Suppressor macrophage treated with lipopolysaccharide for 1 hour (primary cell): ENCODE measurements at places on chromosomes 11 and 22.

DNA sequence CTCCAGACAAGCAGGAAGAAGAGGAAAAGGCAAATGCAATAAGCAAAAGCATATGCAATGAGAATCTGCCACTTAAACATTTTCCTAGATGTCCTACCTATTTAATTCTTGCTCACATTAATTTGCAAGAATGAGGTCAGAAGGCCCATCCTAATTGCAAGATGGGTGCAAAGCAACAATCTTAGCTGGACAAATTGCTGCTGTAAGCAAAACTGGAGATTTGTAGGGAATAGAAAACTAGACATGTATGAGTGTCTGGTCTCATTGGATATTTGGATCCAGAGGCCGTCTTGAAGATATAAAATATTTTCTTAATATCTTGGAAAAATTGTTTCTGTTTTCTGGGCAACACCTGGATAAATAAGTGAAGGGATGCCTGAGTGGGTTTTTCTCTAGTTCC is 150.1 kb upstream of the PGR start:
- DNase-seq: no peak

- DNase-seq: peak; percentile 41
These were observed 38.2 kb downstream of the ATXN10 start for GRCh38 chr22:45709866-45710265.

GRCh38 chr22:46914916-46915894 is 152.8 kb downstream of the TBC1D22A start:
- no peak for DNase-seq

- DNase-seq: no peak
These were observed 34.6 kb downstream of the ZNRF3 start for GRCh38 chr22:28917747-28918549.

DNA sequence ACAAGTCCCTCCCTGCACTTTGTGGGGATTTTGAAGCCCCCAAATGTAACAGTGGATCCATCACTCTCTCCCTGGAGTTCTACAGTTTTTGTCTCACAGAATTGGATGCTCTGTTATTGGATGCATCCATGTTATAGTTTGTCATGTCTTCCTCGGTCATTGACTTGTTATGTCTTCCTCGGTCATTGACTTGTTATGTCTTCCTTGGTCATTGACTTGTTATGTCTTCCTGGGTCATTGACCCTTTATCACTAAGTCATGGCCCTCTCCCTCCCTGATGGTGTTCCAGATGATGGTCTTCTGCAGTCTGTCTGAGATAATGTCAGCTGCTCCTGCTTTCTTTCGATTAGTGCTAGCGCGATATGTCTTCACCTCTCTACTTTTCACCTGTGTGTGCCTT is 981.5 kb downstream of the BRD1 start:
- DNase-seq: no peak

GRCh38 chr11:5611627-5612026 is 13.2 kb upstream of the TRIM34 start:
- no peak for DNase-seq

GRCh38 chr11:43948341-43949225 is 6.1 kb downstream of the C11orf96 start:
- no peak for DNase-seq

DNA sequence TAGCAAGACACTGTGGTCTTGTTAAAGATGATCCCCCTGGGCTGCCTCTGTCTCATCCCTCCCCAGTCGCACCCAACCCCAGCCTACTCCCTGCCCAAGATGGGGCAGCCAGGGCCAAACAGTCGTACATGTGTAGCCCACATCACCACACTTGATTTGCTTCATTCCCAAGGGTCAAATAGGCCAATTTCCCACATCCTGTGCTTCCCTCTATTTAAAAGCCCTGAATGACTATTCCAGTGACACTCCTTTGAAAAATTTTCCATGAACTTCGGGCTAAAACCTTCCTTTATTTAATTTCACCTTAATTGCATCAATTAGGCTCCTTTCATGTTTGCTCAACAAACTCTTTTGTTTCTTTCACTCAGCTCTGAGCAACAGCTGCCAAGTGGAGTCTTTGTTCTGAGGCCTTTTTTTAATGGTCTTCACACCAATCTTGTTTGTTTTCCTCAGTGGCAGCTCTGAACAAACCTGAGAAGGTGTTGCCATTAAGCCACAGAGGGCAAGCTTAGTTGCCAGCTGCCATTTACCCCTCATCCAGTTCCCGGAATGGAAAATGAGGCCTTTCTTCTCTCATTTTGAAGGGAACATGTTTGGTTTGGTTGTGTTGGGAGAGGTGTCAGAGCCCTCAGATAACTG is 126.9 kb downstream of the APIP start:
- DNase-seq: no peak

DNA sequence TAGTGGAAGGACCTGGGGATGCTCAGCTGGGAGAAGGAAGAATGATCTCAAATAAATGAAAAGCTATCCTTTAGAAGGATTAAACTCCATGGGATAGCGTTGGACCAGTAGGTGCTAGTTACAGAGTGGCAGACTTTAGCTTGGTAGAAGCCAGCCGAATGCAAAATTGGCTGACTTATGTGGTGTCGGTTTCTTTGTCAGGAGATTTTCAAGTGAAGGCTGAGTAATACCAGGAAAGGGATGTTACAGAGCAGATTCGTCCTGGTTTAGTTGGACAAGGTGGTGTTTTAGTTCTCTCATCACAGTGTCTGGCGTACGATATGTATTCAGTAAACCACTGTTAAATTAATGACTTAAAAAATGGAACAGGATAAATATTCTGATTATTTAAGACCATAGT is 26.0 kb downstream of the FDX1 start:
- no peak for DNase-seq

GRCh38 chr22:49753276-49753890 is 74.3 kb downstream of the BRD1 start:
- DNase-seq: no peak

DNA sequence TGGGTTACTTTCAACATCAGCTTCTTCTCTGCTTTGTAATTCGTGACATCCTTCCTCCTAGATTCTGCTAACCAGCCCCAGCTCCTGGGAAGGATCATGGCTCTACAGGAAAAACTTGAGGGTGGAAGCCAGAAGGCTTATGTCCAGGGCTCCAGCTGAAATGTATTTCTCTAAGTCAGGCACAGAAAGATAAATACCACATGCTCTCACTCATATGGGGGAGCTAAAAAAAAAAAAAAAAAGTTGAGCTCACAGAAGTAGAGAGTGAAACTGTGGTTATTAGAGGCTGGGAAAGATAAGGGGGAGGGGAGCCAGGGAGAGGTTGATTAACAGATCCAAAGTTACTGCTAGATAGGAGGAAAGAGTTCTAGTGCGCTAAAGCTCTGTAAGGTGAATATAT is 74.9 kb downstream of the DSCAML1 start:
- no peak for DNase-seq

- peak; percentile 13 for DNase-seq
These were observed 41.3 kb downstream of the XKR3 start for GRCh38 chr22:16783930-16784354.

DNA sequence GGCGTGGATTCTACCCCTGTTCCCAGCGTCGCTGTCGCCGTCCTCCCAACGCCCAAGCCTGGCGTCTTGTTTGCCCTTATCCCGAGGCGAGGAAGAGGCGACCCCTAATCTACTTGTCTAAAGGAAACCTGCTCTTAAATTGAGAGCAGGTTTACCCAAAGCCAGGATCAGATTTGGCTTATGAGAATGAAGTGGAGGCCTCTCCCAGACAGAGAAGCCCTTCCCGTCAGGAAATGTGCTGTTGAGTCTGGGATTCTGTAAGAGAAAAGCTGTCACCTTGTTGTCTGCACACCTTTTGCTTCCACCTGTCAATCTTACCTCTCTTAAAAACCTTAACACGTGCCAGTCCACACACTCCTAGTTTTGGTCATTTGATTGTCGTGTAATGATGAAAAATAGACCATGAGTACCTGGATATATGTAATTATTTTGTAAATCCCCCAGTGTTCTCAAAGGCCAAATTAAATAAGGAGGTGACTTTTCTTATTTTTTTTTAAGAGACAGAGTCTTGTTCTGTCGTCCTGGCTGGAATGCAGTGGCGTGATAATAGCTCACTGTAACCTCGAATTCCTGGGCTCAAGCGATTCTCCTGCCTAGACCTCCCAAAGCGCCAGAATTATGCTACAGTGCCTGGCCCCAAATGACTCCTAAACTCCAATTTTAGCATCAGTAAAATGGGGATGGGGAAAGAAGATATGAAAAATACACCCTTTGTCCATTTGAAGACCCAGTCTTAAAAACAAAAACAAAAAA is 627 bp downstream of the GTF2H1 start:
- DNase-seq: no peak

DNA sequence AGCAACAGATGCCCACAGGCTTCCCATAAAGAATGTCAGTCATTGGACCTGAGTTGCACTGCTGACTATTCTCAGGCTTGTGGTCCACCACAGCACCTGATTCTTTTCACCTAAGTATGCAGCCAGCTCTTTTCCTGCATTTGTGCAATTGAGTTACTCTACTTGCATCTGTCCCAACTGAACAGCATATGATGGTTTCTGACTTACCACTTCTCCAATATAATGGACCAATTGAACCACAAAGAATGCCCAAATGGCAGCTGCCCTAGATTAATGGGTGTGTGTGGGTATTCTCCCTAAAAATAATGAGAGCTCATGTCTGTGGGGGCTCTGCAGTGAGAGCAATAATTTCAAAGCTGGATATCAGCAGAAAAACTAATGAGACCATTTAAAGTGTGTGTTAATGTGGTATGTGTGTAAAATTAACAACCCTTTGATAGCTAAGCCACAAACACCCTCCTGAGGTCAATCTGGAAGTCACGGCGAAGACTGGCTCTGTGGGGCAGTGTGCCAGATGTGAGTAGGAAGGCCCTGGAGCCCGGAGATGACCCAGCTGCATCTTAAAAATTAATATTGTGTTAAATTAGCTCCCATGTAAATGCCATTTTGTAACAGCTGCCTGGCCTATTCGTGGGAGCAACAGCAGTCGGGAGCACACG is 43.8 kb downstream of the SC5D start:
- no peak for DNase-seq

- no peak for DNase-seq
These were observed 426.4 kb downstream of the CTTN start for GRCh38 chr11:70824605-70825245.

GRCh38 chr11:35347173-35347878 is 72.0 kb downstream of the SLC1A2 start:
- no peak for DNase-seq

DNA sequence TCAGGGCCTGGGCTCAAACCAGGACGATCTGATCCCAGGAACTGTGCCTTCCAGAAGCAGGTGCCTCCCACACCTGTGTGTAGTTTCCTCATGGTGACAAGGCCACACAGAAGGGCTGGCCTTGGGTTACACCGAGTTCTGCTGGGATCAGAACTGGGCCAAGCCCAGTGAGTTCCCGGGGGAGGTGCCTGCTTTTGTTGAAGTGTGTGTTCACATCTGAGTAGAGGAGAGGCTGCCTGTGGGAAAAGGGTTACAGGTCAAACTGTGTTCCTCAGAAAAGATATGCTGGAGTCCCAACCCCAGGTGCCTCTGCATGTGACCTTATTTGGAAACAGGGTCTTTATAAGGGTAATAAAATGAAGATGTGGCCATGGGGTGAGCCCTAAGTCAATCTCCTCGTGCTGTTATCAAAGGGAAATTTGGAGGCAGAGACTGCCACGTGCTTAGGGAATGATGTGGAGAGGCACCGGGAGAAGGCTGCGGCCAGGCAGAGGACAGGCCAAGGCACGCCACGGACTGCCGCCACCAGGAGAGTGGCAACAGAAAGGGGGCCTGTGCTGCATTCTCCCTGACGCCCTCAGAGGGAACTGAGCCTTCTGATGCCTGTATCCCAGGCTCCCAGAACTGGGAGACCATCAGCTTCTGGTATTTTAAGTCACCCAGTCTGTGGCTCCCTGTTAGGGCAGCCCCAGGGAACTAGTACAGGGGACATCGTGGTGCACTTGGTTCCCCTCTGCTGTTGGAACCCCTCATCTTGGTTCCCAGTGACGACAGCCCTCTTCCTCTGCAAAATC is 158.8 kb downstream of the CACNA1I start:
- no peak for DNase-seq

DNA sequence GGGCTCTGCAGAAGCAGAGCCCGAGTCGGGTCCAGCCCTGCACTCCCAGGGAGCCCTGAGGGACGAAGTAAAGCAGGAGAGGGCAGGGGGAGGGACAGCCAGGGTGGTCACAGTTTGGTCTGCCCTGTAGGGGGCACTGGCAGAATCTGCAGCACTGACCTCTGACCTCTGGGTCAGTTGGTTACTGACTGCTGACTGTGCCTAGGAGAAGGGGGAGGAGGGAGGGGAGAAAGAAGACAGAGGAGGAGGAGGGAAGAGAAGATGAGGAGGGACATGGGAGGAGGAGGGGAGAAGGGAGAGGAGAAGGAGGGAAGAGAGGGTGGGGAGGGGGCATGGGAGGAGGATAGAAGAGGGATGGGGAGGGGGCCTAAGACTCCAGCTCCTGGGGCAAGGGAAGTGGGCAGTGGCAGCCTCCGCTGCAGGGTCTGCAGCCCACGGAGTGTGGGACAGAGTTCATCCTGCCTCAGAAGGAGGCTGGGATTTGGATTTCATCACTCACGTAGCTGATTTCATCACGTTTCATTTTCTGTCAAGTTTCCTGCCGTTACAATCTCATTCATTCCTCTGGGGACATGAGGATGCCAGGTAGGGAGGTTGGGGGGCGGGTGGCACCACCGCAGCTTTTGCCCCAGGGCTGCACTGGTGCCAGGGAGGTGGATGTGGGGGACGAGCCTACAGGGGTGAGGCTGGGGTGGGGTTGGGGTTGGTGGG is 55.2 kb downstream of the FLRT1 start:
- DNase-seq: peak; percentile 23

DNA sequence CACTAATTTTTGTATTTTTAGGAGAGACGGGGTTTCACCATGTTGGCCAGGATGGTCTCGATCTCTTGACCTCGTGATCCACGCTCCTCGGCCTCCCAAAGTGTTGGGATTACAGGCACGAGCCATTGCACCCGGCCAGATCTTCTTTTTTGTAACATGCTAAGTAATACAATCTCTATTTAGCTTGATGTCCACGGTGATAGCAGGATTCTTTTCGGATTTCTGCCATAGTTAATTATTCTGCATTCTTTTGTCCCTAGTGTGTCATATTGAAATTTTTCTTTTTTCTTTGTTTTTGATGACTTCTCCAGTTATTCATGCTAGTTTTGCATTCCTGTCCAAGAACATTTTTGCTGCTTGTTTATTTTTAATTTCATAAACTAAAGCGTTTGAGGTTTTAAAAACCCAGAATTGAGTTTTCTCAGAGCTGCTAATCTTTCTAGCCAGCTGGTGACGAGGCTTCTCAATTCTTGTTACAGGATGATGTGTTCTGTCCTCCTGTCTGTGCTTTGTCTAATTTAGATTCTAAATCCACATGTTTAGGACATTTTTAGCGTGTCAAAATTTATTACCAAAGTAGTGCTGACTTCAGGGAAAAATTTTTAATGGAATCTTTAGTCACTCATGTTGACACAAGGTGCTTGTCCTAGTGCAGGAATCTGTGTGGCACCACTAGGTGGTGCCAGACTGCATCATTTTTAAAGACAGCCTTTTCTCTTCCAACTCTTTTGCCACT is 21.8 kb downstream of the NF2 start:
- peak; percentile 67 for DNase-seq

DNA sequence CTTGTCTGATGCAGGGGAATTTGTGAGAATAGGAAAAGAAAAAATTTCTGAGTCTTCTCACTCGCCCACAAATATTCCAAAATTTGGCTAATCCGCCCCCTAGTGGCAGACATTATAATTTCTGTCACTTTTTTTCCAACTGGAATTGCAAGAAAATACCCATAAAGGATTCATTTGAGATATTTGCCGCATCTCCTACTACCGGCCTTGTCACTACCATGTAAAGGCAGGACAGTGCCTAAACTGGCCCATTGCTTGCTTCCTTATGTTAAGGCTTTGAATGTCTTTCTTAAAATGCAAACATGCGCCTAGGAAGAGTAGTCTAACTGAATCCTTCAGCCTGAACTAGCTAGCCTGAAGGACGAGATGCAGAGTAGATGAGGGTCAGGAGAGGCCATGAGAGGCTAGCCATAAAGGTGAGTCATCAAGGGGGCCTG is 9.3 kb upstream of the CEP295 start:
- peak; percentile 69 for DNase-seq
